ENCODE measurements at places on chromosomes 1 and 21.
A peak's percentile ranks its signal among the peaks of the same experiment; 100 is the strongest.

GRCh38 chr1:47241114-47242113 lies 9.4 kb upstream of the TAL1 start:
- DNase-seq = no peak

DNA sequence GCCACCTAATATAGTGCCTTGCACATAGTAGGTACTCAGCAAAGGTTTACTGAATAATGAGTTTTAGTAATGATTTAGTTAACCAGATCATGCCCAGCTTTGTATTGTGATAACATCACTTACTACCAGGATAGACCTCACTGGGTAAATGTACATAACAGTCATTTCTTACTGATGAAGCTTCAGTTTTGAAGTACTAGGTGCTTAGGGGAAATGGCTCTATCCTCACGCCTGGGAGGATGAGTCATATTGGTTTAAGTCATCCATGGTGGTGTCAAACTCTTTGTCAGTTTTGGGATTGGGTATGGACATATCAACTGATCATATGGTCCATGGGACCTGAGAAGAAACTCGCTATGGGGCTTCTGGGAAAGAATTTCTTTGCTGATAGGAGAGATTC lies 90.6 kb upstream of the USP24 start:
- no peak for DNase-seq

GRCh38 chr1:151143057-151143435 lies 3.4 kb downstream of the SEMA6C start:
- no peak for DNase-seq

- DNase-seq = no peak
Measured at GRCh38 chr1:245948786-245949185, 558.3 kb downstream of the SMYD3 start.

DNA sequence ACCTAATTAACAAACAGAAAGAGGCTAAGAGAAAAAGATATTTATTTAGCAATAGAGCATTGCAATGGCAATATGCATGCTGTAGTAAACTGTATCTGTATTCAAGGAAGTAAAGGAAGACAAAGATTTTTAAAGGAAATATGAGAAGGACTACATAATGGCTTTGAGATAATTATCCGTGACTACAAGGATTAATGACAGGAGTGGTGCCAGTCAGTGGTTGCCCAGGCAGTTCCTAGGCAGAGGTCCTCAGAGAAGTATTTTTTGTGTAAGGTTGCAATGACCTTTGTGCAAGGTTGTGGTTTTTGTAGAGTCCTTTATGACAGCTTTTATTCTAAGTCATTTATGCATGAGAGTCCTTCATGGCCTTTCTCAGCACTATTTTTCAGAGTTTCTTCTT lies 711.1 kb upstream of the CHRM3 start:
- no peak for DNase-seq

- peak; percentile 69 for DNase-seq
Measured at GRCh38 chr1:228101994-228102790, 933 bp downstream of the C1orf35 start.

DNA sequence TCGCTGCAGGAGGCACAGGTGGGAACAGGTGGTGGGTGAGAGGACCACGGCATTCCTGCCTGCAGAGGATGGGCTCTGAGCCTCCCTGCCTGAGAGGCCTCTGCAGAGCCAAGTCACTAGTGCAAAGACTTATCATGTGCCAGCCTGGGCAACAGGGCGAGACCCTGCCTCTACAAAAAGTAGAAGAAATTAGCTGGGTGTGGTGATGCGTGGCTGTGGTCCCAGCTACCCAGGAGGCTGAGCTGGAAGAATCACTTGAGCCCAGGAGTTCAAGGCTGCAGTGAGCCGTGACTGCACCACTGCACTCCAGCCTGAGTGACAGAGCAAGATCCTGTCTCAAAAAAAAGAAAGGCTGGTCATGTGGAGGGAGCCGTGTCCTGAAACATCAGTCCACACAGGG lies 46.4 kb downstream of the PKNOX1 start:
- no peak for DNase-seq

DNA sequence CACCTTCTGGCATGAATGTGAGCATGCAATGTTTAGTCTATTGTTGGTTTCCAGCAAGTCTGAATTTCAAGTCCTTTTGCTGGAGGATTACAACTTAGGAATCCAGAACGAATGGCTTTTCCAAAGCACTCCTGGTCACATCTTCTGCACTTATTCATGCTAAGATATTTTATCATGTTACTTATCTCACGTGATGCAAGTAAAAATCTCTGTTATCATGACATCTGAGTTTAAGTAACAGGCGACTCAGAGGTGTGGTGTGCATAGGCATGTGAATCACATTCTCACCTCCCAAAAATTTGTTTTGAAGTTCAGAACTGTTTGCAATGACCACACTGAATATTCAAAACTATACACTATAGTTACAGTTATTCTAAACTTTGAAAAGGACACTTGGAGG lies 204.8 kb upstream of the FGGY start:
- DNase-seq = no peak

- no peak for DNase-seq
Measured at GRCh38 chr1:27011976-27012563, 580 bp downstream of the TENT5B start.

DNA sequence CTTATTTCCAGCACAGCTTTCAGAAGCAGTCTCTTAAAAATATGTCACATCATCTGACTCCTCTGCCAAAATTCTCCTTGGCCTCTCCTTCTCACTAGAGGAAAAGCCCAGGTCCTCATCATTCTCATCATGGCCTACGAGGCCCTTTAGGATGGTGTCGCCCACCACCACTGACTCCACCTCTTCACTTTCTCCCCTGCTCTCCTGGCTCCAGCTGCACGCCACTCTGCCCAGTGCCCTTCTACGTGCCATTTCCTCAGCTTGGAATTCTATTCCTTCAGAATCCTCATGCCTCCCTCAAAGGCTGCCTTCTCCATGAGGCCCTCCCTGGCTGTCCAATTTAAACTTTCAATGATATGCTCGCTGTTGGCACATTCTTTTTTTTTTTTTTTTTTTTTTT lies 25.3 kb upstream of the BTG2 start:
- DNase-seq = no peak

DNA sequence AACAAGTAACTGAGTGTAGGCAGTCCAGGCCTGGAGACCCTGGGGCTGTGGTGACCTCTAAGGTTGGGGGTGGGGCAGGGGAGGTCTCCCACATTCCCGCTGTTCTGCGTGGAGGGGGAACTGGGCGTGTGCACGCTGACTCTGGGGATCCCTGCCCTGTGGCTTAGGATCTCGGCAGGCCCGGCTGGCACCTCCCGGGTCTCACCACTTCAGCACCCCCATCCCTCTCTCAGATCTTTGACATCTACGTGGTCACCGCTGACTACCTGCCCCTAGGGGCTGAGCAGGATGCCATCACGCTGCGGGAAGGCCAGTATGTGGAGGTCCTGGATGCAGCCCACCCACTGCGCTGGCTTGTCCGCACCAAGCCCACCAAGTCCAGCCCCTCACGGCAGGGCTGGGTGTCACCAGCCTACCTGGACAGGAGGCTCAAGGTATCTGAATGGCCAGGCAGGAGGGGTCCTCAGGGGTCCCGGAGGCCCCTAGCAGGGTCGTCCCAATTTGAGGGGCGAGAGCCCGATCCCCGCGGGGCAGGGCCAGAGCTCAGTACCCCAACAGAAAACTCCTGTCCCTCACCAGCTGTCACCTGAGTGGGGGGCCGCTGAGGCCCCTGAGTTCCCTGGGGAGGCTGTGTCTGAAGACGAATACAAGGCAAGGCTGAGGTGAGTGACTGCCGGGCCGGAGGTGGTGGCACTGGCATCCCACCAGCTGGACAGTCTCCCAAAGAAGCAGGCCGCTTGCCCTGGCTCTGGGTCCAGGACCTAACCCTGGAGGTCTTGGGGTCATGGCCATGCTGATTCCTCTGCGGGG lies 68.7 kb downstream of the TRIM11 start:
- no peak for DNase-seq

DNA sequence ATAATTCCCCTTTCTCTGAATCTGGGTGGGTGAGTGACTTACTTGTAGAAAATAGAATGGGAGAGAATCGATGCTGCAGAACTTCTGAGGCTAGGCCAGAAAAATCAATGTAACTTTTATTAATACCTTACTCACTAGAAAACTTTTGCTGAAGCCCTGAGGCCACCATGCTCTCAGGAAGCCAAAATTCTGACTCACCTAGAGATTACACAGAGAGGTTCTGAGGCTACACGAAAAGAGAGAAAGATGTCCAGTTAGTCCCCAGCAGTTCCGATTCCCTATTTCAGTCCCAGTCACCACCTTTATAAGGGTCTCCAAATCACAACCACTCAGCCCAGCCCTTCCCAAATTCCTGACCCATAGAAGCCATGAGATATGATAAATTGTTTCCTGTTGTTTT lies 135.2 kb downstream of the NTPCR start:
- no peak for DNase-seq

DNA sequence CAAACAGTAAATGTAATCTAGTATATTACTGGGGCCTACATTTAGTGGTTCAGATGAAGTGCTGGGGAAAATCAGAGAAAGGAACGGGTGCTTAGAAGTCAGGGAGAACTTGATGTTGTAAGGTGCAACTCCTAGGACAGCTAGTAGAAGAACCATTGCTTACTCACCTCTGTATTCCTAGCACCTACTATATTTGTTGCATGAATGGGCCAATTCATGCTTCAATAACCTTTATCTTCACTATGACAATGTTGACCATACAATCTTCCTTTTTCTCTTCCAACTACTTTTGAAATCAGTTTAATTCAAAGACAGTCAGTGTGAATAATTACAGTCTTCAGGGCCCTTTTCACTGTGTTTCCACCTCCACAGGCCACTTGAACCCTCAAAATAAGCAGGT lies 125.0 kb upstream of the DMRTA2 start:
- no peak for DNase-seq

- DNase-seq = no peak
Measured at GRCh38 chr1:225409051-225409450, 18.8 kb downstream of the LBR start.

DNA sequence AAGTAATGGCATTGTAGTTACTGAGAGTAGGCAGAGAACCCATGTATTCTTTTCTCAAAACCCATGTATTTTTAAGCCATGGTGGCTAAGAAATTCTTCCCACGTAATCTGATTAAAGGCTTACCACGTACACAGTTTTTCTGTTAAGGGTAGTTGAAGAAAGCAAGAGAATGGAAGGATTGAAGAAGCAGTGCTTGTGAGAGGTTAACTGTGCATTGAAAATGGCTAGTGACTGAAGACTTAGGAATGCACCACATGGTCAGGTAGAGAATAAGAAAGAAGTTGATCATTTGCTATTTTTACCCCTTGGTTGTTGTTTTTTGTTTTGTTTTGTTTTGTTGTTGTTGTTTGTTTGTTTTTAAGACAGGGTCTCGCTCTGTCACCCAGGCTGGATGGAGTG lies 178.9 kb upstream of the SNX7 start:
- DNase-seq = no peak

GRCh38 chr1:88731475-88732269 lies 47.6 kb downstream of the PKN2 start:
- DNase-seq = no peak

- DNase-seq = peak; percentile 30
Measured at GRCh38 chr1:59976194-59977074, 49.9 kb upstream of the CYP2J2 start.

DNA sequence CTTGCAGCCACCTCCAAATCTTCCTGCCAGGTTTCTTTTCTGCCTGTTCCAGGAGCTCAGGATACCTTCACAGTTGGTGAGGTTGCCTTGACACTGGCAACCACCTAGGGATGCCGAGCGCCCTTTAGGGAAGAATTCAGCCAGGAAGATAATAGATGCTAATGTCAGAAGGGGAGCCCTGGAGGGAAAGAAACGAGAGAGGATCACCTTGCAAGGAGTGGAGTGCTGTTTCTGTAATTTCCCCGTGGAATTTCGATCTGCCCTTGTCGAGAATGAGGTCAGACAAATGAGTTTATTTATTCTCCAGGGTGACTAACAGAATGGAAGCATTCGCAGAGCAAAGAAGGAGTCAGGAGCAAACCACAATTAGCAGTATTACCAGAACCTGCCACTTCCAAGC lies 315.8 kb upstream of the KAZN start:
- no peak for DNase-seq

DNA sequence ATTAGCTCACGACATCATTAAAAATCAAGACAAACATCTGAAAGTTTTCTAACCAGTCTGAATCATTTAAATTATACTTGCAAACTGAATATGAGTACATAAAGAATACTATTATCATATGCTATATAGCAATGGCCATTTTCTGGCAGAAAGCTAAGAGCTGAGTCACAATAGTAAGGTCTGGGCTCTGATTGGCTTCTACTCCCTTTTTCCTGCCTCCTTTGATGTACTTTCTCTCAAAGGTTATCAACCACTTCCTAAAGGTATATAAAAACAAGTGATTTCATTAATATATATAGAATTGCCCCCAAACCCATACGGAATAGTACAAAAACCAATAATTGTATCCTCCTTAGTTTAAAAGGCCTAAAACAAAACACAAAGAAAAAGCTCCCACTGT lies 7.0 kb downstream of the KCNA3 start:
- DNase-seq = no peak

GRCh38 chr1:17265162-17265561 lies 16.3 kb downstream of the PADI3 start:
- DNase-seq = no peak

- no peak for DNase-seq
Measured at GRCh38 chr1:11157867-11158266, 31.3 kb upstream of the ANGPTL7 start.

DNA sequence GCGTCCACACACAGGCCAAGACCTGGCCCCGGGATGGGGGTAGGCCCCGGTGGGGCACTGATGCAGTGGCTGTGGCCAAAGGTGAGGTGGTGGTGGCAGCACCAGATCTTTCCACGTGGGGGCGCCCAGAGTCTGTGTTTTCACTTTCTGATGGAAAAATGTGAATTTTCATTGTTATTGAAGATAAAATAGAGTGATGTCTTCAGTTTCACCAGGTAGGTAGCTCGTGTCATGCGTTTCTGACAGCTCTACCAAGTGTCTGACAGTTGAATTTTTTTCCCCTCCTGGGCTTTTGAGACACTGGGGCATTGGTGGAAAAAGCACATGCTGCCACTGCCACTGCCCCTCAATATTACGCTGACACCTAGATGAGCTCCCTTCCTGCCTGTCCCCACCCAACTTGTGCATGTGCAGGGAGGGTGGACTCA lies 40.0 kb upstream of the MAGOH start:
- peak; percentile 59 for DNase-seq

DNA sequence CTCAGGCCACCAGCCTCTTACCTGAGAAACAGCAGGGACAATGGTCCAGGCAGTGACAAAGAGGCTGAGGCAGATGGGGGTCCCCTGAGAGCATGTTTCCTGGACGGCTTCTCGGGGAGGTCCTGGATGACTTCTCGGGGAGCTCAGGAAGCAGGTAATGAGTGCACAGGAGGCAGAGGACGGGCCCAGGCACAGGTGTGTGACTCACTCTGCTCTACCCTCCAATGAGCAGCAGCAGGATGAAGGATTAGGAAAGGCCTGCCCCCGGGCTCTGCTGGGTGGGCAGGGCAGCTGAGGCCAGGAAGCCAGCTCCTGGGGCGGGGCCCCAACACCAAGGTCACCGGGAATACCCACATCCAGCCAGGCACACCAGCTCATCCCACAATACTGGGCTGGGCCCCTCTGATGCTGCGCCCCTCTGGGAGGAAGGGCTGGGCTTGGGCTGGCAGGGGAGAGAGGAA lies 17.2 kb upstream of the PTAFR start:
- no peak for DNase-seq

GRCh38 chr21:36992671-36993070 lies 13.8 kb upstream of the RIPPLY3 start:
- DNase-seq = no peak

- DNase-seq = no peak
Measured at GRCh38 chr1:241992734-241993133, 6.2 kb downstream of the MAP1LC3C start.
